Hypothalamus (tissue), 51 donors: ENCODE measurements at places on chromosomes 2 and 18.

DNA sequence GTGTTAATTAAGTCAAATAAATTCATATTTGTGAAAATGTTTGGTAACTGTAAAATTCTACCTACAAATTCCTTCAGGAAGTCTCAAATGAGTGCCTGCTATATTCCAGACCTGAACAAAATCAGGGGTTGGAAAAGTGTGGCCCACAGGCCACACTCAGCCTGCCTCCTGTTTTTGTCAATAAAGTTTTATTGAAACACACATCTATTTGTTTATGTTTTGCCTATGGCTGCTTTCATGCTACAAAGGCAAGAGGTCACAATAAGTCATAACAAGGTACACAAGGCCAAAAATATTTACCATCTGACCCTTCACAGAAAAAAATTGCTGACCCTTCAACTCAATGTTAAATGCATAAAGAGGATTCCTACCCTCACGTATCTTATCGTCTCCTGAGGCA, 581.7 kb downstream of the ARHGAP15 start:
- no peak for DNase-seq

GRCh38 chr2:226439337-226439736, 360.3 kb downstream of the IRS1 start:
- no peak for DNase-seq

DNA sequence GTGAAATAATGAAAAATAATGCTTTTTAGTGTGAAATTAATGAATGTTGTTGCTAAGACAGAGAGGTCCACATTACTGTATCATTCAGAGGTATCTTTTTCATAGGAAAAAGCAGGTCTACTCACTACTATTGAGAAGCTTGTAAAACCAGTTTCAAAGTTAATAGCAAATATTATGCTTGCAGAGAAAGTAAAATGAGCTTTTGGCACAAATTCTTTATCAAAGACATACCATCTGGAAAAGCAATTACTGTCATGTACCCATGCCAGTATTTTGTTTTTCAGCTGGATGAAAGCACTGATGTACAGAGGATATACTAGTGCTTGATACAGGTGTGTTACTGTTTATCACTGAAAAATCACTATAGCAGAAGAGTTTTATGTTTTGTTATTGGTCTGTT, 77.5 kb downstream of the NCOA1 start:
- DNase-seq = no peak

DNA sequence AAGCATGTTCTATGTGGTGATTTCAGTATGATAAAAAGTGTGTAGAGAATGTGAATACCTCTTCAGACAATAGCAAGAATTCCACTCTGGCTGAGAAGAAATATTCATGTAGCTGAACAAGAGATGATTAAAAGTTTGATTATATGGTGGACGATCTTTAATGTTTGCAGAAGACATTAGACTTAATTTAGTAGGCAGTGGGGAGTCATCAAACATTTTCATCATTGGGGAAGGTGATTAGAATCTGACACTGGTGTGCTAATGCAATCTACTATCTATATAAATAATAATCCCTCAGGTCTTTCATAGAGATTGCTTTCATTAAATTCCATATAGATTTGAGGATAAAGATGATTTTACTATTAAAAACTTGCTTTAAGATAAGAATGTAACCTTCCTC, 761.0 kb downstream of the SOCS6 start:
- DNase-seq = no peak

DNA sequence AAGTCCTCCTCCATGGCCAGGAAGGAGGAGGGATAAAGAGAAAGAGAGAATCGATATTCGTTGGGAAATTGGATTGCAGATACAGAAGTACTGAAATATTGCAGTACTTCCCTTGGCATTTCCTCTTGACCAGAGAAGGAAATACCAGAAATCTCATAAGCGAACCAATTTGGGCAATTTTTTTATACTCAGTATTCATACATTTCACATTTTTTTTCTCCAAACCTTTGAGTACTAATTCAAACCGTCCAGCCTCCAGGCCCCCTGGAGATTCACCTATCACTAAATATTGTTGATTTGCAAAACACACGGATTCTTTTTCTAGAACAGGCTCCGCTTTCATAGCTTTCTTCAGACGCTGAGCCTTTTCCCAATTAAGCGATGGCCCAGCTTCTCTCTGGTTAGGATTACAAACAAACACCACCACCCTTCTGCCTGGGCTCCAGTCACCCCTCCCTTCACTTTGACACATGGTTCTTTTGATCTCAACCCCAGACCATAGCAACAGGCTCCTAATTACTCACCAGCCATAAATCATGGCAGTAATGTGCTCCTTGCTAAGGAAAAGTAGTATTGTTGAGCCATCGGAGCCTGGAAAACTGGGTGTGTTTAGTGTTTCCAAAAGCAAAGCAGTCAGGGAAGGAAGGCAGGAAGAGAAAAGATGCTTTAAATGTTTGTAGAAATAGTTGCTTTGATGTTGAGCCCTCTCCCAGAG, 138.4 kb upstream of the CCDC68 start:
- no peak for DNase-seq

DNA sequence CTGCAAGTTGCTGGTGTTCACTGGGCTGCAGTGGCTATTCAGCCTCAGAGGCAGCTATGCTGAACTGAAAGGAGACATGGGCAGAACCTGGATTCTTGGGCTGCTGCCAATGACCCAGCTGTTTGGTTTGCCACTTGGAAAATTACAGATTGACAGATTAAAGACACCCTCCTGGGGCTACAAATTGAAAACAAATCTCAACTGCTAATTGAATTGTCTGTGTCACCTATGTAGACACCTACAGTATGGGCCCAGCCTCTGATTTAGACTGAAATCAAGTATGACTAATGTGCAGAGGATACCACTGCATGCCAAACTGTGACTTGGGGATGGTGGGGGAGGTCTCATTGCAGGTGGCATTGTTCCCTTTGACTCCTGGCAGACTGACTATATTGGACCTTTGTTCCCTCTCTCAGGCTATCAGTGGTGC, 42.8 kb downstream of the ITSN2 start:
- DNase-seq = no peak

- DNase-seq = no peak
These were observed 224.8 kb upstream of the SOX11 start for GRCh38 chr2:5467178-5467905.

GRCh38 chr2:85222792-85223191, 89.6 kb downstream of the TCF7L1 start:
- DNase-seq = no peak

- no peak for DNase-seq
These were observed 31.9 kb upstream of the MAPRE3 start for GRCh38 chr2:26938399-26939118.

DNA sequence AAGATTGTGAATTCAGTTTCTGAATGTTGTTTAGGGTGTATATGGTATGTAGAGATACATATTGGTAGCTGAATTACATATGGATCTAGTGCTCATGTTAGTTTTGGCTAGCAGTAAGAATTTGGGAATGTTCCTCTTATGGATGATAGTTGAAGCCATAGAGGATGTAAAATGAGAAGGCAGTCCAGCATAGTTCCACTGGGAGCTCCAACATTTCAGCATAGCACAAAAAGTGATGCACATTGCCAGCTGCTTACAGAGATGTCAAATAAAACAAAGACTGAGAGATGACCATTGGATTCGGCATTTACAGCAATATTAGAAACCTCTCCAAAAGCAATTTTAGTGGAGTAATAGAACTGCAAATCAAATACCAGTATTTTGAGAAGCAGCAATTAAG, 77.4 kb downstream of the EML4 start:
- no peak for DNase-seq

- DNase-seq = no peak
These were observed 1189.4 kb downstream of the DSC3 start for GRCh38 chr18:29853126-29853525.

DNA sequence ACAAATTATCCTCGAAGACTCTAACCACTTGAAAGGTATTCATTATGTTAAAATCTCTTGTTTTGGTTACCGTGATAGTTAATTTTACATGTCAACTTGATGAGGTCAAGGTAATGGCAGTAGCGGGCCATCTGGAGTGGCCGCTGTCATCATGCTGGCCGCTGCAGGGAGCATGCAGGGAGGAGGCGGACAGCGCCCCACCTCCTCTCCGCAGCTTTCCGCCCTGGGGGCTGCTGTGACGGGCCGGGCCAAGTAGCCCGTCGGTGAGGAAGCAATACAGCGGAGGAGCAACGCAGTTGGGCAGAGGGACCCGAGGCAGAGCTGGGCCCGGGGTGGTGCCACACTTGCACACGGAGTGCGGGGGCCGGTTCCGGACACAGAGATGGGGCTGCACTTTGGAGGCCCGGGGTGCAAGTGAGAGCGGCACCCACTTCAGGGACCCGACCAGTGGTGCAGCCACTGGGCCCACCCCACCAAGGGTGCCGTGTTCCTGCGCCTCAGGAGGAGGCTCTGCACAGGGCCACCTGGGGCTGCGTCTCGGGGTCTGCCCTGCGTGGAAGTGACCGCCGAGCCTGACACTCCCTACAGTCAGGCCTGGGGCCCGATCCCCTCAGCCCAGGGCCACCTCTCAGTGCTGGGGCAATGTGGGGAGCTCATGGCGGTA, 452.4 kb downstream of the LRATD1 start:
- DNase-seq = no peak

DNA sequence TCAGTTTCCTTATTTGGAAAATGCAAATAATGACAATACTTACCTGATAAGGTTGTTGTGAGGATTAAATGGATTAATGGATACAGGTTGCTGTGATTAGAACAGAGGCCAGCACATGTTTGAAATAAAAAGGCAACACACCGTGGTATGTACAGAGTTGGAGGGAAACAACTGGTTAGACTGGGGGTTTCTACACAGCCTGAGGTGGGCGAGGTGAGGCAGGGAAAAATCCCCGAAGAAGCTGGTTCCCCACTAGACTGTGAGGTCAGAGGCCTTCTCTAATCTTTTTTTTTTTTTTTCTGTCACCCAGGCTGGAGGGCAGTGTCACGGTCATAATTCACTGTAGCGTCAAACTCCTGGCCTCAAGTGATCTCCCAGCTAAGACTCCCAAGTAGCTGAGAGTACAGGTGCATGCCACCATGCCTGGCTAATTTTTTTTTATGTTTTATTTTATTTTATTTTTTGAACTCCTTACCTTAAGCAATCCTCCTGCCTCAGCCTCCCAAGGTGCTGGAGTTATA, 1.2 kb upstream of the E2F6 start:
- DNase-seq = no peak

- DNase-seq = no peak
These were observed 220.4 kb upstream of the TFPI start for GRCh38 chr2:187774551-187775071.

DNA sequence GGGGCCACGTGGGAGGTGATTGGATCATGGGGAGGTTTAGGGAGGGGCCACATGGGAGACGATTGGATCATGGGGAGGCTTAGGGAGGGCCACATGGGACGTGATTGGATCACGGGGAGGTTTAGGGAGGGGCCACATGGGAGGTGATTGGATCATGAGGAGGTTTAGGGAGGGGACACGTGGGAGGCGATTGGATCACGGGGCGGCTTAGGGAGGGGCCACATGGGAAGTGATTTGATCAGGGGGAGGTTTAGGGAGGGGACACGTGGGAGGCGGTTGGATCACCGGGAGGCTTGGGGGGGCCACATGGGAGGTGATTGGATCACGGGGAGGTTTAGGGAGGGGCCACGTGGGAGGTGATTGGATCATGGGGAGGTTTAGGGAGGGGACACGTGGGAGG, 22.5 kb upstream of the SALL3 start:
- no peak for DNase-seq

- no peak for DNase-seq
These were observed 1.6 kb downstream of the NUP35 start for GRCh38 chr2:183125659-183126341.

DNA sequence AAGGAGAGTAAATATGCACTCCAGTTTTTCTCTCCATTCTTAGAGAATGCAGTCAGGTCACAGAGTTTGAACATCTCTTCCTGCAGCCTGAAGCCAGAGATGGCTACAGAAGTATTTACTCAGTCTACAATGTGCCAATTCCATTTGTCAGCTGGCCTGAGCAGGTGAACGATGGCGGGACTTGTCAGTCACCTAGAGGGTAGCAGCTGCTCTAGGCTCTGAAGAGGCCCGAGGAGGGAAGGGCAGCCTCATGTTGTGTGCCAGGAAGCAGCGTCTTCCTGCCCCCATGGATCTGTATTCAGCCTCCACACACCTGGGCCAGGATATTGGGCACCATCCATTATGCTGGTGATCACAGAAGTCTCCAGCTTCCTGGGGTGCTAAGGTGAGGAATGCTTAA, 316.7 kb upstream of the CHAC2 start:
- no peak for DNase-seq
